Natural killer cell (primary cell): ENCODE measurements at places on chromosomes 13 and 19. TPM values are rescaled to one million over a fixed set of nuclear protein-coding genes. Genes with fewer than 3 reads are reported as not detected.

SERPINE3 gene
- total RNA-seq: not detected

RNF17 gene
- not detected for total RNA-seq

FBXO27 gene
- total RNA-seq: 0.23 TPM

GRCh38 chr19:41872384-41872774, 4.7 kb upstream of the CD79A start:
- no peak for DNase-seq

KCNC3 gene
- total RNA-seq: 0.68 TPM

- DNase-seq: no peak
These were observed 10.7 kb downstream of the TMEM160 start for GRCh38 chr19:47037766-47038165.

GRCh38 chr19:2969104-2969504, 8.3 kb upstream of the TLE6 start:
- DNase-seq: no peak

GRCh38 chr19:33675501-33676124, 53.9 kb downstream of the CHST8 start:
- DNase-seq: no peak

OR7A5 gene
- not detected for total RNA-seq

- DNase-seq: no peak
These were observed 57.1 kb downstream of the KL start for GRCh38 chr13:33073338-33073737.

GRCh38 chr13:39862900-39863299, 207.4 kb downstream of the COG6 start:
- DNase-seq: no peak

DNA sequence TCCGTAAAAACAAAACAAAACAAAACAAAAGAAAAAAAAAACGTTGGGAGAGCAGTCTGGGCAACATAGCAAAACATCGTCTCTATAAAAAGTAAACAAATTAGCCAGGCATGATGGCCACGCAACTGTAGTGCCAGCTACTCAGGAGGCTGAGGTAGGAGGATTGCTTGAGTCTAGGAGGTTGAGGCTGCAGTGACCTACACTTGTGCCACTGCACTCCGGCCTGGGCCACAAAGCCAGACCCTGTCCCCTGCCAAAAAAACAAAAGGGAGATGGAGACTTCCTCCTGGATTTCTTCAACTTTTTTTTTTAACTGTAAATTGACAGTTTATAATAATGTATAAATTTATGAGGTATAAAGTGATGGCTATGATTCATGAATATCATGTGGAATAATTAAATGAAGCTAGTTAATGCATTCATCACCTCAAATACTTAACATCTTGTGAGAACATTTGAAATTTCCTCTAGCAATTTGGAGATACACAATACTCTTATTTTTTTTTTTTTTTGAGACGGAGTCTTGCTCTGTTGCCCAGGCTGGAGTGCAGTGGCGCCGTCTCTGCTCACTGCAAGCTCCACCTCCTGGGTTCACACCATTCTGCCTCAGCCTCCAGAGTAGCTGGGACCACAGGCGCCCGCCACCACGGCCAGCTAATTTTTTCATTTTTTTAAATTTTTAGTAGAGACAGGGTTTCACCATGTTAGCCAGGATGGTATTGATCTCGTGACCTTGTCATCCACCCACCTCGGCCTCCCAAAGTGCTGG, 1.9 kb downstream of the PDCD2L start:
- no peak for DNase-seq

ZNF229 gene
- total RNA-seq: 0.09 TPM

KLK12 gene
- not detected for total RNA-seq

GRCh38 chr19:54434112-54434872, 14.7 kb upstream of the LENG8 start:
- no peak for DNase-seq

- peak; percentile 84 for DNase-seq
These were observed 1.9 kb downstream of the KLF12 start for GRCh38 chr13:74132152-74132775.

DNA sequence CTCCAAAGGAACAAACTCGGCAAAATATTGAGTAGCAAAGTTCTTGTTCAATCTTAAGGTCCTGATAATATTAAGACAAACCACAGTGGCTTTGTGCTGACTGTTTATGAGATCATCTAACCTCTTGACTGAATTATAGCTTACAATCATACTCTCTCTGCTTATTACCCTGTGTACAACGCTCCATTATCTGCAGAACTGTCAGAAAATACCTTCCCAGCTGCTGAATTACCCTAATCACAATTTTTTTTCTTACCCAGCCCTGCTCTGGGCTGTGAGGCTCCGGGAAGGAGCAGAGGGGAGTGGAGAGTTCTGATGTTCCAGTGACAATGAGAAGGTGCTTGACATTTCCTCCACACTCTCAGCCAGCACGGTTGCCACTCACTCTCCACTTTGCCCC, 64.8 kb downstream of the DCT start:
- DNase-seq: no peak

IL17D gene
- 0.33 TPM for total RNA-seq

LCP1 gene
- total RNA-seq: 1,088 TPM

GRCh38 chr13:24232037-24232436, 71.5 kb downstream of the SPATA13 start:
- DNase-seq: no peak

GRCh38 chr19:2332341-2333026, 4.0 kb downstream of the SPPL2B start:
- DNase-seq: peak; percentile 78

ATP4B gene
- total RNA-seq: not detected

GRCh38 chr13:41268764-41269163, 5.4 kb upstream of the MTRF1 start:
- DNase-seq: no peak

GARIN5A gene
- 0.59 TPM for total RNA-seq

LRRC8E gene
- total RNA-seq: not detected

- no peak for DNase-seq
These were observed 125.4 kb upstream of the ABCC4 start for GRCh38 chr13:95426631-95427030.

- peak; percentile 92 for DNase-seq
These were observed 2.1 kb downstream of the TGFB1 start for GRCh38 chr19:41351339-41352245.

RFPL4A gene
- not detected for total RNA-seq

SIGLEC5 gene
- 0.54 TPM for total RNA-seq

DNA sequence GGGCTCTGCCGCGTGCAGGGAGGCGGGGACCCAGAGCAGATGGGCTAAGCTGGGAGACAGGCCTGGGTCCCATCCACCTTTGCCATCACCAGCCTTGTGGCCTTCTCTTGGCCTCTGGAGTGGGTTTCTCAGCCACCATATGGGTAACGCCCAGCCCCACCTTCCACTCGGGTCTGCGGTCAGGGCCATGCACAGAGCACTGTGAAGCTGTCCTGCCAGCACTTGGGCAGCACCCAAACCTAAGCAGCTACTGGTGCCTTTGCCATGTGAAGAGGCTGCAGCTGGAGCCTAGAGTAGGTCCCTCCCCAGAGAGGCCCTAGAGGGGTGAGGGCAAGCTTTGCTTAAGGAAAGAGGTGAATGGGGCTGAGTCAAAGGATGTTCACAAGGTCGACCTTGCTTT, 24.1 kb upstream of the NPAS1 start:
- DNase-seq: no peak

GRCh38 chr19:13629687-13630357, 123.5 kb upstream of the CACNA1A start:
- no peak for DNase-seq

BCAM gene
- total RNA-seq: not detected

DNA sequence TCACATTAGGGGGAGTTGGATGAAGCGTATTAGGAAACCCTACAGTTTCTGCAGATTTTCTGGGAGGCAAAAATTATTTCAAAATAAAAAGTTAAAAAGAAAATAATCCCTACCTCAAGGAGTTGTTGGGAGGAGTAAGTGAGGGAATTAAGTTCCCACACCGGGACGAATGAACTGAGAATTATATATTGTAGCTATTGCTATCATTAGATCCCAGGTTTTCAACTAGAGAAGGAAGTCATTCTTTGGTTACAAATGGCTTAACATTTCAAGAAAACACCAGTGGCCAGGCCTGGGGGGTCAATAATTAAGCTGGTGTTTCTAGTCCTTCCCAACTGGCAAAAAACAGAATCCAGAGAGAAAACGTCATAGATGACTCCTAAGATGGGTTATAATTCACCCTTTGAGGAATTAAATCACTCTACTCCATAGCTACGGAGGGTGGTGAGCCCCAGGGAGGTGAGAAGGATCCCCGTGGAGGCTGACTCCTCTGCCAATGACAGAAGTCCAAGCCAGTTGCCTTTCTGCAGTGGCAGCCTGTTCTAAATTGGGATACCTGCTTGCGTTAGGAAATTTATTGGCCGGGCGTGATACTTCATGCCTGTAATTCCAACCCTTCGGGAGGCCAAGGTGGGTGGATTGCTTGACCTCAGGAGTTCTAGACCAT, 1.2 kb upstream of the MYDGF start:
- DNase-seq: no peak

GRCh38 chr19:48401287-48401686, 7.8 kb downstream of the GRIN2D start:
- no peak for DNase-seq

GRCh38 chr13:40161351-40161810, 505.1 kb downstream of the FOXO1 start:
- DNase-seq: no peak

DNA sequence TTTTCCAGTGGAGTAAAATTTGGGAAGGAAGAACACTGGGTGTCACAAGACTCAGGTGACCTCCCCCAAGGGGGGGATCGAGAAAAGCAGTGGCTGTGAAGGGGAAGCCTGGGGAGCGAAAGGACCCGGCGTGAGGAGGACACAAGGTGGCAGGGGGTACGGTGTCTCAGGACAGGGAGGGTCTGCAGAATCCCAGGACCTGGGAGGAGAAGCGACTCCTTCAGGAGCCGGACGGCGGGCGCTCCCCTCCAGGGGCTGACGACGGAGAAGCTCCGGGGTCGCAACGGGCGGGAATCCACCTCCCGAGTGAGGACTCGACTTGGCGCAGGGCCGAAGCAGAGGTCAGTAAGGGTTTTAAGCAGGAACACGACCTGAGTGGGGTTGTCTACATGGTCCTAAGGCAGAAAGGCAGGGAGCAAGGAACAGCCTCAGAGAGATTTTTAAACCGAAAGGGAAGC, 529 bp downstream of the ZNF836 start:
- DNase-seq: no peak

DNA sequence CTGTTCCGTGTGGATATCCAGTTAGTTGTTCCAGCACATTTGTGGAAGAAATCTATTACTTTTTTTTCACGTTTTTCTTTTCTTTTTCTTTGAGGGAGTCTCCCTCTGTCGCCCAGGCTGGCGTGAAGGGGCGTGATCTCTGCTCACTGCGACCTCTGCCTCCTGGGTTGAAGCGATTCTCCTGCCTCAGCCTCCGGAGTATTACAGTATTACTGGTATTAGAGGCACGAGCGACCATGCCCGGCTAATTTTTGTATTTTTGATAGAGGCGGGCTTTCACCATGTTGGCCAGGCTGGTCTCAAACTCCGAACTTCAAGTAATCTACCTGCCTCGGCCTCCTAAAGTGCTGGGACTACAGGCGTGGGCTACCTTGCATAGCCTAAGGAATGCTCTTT, 43.6 kb downstream of the ZNF611 start:
- DNase-seq: no peak

NDUFA13 gene
- 191 TPM for total RNA-seq

ZNF555 gene
- total RNA-seq: 2.0 TPM

KCNN4 gene
- 0.72 TPM for total RNA-seq

ZNF546 gene
- total RNA-seq: 3.8 TPM

PRTN3 gene
- 0.36 TPM for total RNA-seq

DNA sequence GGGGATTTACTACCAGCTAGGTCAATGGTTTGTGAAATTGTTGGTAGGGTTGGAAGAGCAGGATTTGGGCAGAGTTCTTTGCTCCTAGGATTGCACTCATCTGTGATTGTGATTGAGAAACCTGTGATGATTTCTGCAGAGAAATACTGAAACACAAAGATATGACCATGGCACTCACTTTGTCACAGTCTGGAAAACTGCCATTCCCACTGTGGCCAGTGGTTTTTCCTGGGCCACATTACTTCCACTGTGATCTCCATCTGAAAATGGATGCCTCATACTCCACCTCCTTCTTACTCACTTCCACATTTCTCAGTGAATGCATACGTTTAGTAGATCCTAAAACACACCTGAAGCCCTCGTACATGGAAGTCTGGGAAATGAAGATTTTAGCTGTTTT, 593.2 kb downstream of the LMO7 start:
- DNase-seq: no peak

DNA sequence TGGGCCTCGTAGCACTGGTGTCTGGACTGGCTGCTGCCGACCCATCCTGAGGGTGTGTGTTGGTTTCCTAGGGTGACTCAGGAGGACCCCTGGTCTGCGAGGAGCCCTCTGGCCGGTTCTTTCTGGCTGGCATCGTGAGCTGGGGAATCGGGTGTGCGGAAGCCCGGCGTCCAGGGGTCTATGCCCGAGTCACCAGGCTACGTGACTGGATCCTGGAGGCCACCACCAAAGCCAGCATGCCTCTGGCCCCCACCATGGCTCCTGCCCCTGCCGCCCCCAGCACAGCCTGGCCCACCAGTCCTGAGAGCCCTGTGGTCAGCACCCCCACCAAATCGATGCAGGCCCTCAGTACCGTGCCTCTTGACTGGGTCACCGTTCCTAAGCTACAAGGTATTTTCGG, 13.8 kb downstream of the TIMM13 start:
- DNase-seq: no peak

- peak; percentile 76 for DNase-seq
These were observed 9.0 kb upstream of the JUND start for GRCh38 chr19:18290302-18291018.

- peak; percentile 72 for DNase-seq
These were observed 3.3 kb upstream of the NAPA start for GRCh38 chr19:47518139-47518538.

DNA sequence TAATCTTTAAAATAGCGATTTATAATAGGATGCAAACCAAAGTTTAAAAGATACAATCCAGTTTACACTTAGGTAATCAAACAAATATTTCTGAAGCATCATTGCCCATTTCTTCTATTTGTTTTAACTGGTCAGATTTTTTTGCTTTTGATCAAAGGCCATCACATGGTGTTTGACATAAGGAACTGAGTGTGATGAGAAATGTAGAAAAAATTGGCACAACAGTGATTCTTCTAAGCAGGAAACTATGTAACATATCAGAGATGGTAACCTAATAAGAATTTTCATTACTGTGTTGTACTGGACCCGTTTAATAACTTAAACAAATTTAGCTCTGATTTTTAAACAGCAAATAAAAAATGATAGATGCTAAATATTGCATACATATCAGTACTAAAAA, 644.7 kb upstream of the KLF12 start:
- DNase-seq: no peak

- no peak for DNase-seq
These were observed 1153.7 kb downstream of the PCDH9 start for GRCh38 chr13:66076417-66076816.

GRCh38 chr13:71454509-71454908, 412.5 kb downstream of the DACH1 start:
- no peak for DNase-seq

- DNase-seq: no peak
These were observed 24.4 kb downstream of the GARRE1 start for GRCh38 chr19:34278783-34279182.

- no peak for DNase-seq
These were observed 40.4 kb downstream of the INTS6 start for GRCh38 chr13:51412431-51412830.

- no peak for DNase-seq
These were observed 1471.8 kb downstream of the EFNB2 start for GRCh38 chr13:105063676-105064075.

CEACAM3 gene
- total RNA-seq: not detected

- no peak for DNase-seq
These were observed 81.7 kb downstream of the RAP2A start for GRCh38 chr13:97515643-97516042.

ZNF132 gene
- 1.6 TPM for total RNA-seq

PBX4 gene
- 15.9 TPM for total RNA-seq

- DNase-seq: peak; percentile 64
These were observed 714 bp downstream of the NDFIP2 start for GRCh38 chr13:79481685-79482052.

RCBTB1 gene
- 28.4 TPM for total RNA-seq
